GM12864 (cell line): ENCODE measurements at places on chromosomes 1 and 21.

DNA sequence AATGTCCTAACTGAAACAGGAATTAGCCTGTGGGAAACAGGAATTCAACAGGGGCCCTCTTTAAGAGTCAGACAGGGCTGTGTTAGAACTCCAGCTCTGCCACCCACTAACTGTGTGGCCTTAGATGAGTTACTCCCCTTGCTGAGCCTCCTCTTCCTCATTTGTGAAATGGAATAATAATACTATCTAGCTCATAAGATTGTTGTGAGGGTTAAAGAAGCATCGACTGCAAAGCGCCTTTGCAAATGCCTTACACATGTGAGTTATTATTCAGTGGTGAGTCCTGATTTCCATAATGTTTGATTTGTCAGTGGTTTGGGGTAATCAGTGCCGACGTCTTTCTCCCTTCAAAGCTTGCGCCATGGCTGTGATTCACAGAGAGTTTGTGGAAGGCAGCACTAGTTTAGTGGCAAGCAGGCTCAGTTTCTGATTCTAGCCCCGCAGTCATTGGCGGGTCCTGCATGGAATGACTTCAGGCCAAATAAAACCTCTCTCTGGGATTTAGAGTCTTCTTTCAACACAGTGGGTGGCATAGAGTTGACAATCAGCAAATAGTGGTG is 388.5 kb downstream of the PLPP3 start:
- DNase-seq: no peak

- no peak for DNase-seq
Measured at GRCh38 chr1:159218649-159219636, 14.3 kb downstream of the ACKR1 start.

GRCh38 chr1:21051177-21051825 is 125.4 kb downstream of the EIF4G3 start:
- DNase-seq: peak; percentile 13

GRCh38 chr1:36224537-36225282 is 467 bp downstream of the THRAP3 start:
- no peak for DNase-seq

DNA sequence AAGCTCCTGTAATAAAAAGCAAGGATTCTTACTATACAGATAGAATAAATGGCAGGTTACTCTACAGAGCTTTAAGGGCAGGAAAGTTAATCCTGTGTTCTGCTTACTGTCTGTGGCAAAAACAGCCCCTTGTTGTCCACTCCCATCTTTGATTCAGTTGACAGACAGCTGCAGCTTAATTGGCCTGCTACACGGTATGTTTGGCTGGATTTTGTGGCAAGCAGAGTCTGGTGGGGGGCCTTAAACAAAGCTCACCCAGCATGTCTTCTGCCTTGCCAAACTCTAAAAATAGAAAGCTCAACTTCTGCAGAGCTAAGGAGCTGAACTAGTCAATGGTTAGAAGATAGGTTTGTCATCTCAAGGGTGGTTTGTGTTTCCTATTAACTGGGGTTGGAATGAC is 407.2 kb downstream of the HLX start:
- no peak for DNase-seq

DNA sequence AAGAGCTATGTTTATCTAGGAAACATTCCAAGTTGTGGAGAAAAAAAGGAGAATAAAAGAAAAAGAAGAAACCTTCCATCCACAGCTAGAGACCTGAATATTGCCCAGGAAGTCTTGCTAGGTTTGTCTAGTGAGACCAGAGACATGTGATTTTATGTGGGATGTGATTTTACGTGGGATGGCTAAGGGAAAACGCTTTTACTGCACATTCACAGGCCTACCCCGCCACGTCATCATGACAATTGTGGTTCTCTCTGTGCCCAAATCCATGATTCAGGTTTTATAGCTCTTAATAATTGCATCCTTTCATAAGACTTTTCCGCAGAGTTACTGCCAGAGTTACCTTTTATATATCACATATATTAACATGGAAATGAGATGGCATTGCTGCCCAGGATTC is 86.4 kb upstream of the SSX2IP start:
- no peak for DNase-seq

- no peak for DNase-seq
Measured at GRCh38 chr1:15311880-15312279, 64.9 kb downstream of the FHAD1 start.

DNA sequence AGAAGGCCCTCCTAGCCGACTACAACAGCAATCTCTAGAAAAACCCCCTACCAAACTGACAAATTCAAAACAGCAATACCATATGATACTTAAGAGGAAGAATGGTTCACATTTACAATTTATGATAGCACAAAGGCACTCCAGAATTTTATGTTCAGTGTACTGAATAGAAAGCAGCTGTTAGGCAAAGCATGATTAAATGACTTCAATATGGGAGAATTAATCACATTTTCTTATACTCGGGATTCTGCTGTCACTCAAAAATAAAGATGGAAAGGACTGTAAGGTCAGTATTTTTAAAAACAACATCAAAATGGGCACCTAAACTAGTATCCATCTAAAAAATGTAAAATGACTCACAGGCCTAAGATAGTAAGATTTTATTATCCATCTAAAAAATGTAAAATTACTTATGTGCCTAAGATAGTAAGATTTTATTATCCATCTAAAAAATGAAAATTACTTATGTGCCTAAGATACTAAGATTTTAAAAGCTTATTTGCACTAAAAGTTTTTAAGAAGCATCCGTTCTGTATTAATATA is 198.5 kb downstream of the SMYD3 start:
- no peak for DNase-seq

DNA sequence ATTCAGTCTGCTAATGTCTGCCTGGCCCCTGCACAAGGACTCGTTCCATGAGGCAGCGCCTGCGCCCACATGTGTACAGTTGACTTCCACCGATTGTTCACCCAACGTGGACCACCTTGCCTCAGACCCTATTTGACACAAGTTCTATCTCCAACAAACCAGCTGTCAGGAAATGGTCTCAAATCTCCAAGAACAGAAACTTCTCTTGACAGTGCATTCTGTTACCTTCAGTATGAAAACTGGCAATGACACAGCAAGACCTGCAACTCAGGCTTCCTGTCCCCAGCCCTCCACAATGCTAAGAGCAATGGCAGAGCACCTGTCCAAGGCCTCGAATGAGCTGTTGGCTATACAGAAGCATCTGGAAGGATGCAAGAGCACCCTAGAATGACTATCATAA is 102.3 kb upstream of the CLDN14 start:
- DNase-seq: peak; percentile 3

- DNase-seq: no peak
Measured at GRCh38 chr1:26181586-26182382, 4.5 kb downstream of the CNKSR1 start.

DNA sequence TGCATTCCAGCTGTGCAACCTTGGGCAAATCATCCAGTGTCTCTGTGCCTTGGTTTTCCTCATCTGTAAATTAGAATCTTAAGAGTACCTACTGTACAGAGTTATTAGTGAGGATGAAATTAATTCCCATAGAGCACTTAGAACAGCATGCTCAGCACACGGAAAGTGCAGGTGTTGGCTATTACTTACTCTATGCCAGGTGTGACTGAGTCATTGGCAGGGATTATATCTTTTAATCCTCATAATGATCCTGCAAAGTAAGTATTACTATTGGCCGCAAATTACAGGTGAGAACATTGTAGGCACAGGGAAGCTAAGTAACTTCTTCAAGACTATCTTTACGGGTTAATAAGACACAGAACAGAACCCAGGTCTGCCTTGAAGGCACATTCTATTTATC is 6.3 kb upstream of the UBE2U start:
- no peak for DNase-seq

DNA sequence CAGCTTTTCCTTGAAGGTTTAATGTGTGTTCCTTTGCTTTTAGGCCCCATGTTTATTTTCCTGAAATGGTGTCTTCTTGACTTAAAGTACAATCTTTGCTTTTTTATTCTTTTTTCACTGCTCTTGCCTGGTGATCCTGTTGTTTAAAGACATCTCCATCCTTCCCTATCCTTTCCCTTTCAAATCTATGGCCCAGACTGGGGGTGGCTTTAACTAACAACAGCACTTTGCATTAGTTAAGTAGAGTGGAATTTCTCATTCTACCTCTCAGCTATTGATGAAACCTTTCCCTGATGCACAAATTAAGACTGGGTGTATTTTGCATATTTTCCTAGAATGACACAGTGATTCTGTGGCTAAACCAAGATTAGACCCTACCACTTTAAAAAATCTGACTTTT is 84.3 kb downstream of the ROR1 start:
- no peak for DNase-seq

DNA sequence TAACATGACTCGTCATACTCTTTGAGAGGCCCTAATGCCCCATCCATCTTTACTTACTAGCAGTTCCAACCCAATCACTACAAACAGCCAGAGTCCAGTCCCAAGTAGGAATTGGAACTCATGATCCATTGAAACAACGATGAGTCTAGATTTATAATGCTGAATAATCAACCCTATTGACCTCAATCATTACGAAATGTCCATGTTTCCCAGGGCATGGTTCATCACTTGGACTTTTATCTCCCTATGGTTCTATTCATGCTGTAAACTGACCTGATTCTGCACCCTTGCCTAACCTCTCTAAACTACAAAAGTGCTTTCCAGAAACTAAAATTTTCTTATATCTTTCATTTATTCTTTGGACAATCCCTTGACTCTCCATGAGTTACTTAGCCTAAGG is 840.0 kb upstream of the B3GALT2 start:
- no peak for DNase-seq

DNA sequence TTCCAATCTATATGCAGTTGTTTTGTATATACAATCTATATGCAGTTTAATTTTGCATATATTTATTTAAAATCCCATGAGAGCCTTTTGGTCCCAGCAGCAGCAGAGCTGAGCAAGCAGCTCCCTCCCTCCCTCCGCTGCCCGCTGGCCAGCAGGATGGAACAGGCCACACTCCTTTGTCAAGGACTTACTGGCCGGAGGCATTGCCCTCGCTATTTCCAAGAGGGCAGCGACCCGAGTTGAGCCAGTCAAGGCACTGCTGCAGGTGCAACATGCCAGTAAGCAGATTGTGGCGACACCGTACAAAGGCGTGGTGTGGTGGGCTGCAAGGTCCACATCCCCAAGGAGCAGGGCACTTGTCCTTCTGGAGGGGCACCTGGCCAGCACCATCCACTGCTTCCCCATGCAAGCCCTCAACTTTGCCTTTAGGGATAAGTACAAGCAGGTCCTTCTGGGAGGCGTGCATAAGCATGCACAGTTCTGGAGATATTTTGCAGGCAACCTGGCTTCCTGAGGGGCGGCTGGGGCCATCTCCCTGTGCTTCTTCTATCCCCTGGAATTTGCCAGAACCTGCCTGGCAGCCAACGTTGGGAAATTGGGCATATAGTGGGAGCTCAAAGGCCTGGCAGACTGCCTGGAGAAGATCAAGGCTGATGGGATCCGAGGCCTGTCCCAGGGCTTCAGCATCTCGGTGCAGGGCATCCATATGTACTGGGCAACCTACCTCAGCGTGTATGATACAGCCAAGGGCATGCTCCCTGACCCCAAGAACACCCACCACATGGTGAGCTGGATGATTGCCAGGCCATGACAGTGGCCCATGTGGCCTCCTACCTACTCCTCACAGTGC is 92.2 kb downstream of the OSBPL9 start:
- no peak for DNase-seq

- DNase-seq: no peak
Measured at GRCh38 chr21:30984889-30985288, 53.4 kb downstream of the KRTAP19-8 start.

- no peak for DNase-seq
Measured at GRCh38 chr1:160112357-160112756, 3.2 kb upstream of the ATP1A2 start.

DNA sequence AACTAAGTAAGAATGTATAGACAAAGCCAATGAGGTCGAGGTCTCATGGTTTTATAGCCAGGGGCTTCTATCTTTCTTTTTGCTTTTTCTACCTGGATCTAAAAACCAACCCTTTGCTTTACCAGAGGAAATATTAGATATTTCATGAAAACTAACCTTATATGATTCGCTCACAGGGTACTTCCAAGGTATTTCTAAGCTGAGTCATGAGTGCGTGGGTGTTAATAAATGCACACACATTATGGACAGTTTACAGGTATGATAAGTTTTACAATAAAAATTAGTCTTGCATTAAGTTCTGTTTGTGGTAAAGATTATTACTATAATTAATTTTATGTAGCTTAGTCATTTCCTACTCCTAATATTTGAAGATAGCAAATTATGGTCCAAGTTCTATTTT is 217.2 kb downstream of the CHRM3 start:
- no peak for DNase-seq

DNA sequence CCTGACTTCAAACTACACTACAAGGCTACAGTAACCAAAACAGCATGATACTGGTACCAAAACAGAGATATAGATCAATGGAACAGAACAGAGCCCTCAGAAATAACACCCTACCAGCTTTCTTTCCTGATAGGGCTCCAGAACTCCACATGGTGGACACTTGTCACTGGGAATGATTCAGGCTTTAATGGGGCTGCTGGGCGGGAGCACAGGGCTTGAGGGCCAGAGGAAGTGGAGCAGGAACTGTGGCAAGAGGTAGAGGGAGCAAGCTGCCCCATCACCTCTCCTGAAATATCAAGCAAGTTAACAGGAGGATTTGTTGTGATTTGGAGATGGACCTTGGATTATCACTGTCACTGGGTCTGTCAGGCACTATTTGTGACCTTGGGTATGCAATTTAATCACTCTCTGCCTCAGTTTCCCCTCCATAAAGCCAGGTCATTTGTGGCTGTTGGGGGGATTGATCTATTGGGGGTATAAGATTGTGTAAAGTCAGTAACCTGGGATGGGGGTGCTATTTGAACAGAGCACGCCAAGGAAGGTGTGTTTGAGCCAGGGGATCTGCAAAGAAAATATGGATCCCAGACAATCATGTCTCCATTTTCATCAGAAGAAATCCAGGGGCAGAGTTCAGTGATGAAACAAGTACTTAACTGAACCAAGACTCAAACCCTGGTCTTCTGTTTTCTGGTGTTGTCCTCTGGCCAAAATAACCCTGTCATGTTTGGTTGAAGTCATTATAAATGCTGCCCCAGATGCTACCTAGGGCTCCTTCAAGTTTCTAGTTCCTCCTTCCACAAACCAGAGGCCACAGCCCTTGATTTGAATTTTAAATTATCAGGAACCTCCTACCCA is 25.2 kb downstream of the ETS2 start:
- DNase-seq: peak; percentile 25

DNA sequence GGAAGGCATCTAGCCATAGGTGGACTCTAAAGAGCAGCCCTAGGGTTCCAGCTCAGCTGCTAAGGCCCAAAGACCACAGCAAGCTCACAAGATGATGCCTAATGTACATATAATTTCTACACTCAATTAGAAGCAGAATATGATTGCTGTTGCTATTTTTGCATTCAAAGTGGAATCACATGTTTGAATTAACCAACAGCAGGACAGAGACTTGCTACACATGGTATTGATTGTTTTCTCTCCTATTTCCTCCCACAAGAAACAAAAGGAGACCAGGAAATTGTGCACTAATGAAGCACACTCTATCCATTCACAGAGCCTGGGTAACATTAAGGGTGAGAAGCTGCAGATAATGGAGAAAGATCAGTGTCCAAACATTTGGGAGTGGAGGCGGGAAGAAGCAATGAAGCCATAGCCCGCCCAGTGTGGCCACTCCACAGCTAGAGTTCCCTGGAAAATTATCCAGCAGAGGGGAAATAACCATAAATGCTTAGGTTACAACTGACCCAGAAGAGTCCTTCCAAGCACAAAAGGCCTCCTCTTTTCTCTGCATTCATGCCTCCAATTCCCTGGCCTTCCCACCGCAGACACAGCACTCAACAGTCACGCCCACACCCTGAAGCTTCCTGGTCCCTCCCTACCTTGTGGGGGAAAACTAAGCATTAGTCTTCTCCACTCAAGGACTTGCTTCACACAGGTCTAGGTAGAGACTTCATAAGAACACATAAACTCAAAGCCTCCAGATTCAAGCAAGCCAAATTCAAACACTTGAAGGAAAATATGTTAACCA is 7.5 kb downstream of the CNN3 start:
- DNase-seq: no peak

GRCh38 chr1:210074904-210075303 is 136.9 kb downstream of the SYT14 start:
- DNase-seq: no peak
